ENCODE measurements at places on chromosomes 6 and 20. TPM values are rescaled to one million over a fixed set of nuclear protein-coding genes. Genes with fewer than 3 reads are reported as not detected.

The NR2E1 gene
- 0.25 TPM for total RNA-seq

DNA sequence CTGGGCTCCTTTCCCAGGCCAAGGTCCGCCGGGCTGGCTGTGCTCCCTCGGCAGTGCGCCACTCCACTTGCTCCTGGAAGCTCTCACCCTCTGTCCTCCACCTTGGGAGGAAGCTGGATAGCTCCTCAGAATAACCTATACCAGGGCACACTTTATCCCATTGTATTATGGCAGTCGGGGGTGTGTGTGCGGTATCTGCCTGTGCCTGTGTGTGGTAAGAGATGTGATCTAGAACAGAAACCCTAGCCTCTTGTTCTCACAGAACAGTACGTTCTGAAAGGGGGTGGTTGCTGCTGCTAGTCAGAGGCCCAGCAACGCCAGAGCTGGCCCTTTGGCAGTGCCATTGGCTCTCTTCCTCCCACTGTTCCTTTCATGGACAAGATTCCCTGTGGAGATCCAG lies 168.4 kb downstream of the TBXT start:
- DNase-seq = no peak
- H3K4me3 ChIP-seq = no peak overlapping the region
- H3K27ac ChIP-seq = no peak overlapping the region
- peaks cover 6% of the 10 kb centered on the region for H3K4me1 ChIP-seq
- peaks cover 21% of the 10 kb centered on the region for H3K27me3 ChIP-seq

GRCh38 chr20:56706867-56707360 lies 77.8 kb downstream of the TFAP2C start:
- H3K27ac ChIP-seq = no peak overlapping the region
- H3K4me3 ChIP-seq = no peak overlapping the region
- no peaks in the 10 kb centered on the region for H3K36me3 ChIP-seq
- no peaks in the 10 kb centered on the region for H3K27me3 ChIP-seq
- peaks cover 8% of the 10 kb centered on the region for H3K4me1 ChIP-seq

GRCh38 chr6:47041741-47042140 lies 391 bp downstream of the ADGRF1 start:
- no peak overlapping the region for H3K4me3 ChIP-seq
- peaks cover 7% of the 10 kb centered on the region for H3K4me1 ChIP-seq
- H3K36me3 ChIP-seq = no peaks in the 10 kb centered on the region
- no peaks in the 10 kb centered on the region for H3K27me3 ChIP-seq
- H3K27ac ChIP-seq = no peak overlapping the region

DNA sequence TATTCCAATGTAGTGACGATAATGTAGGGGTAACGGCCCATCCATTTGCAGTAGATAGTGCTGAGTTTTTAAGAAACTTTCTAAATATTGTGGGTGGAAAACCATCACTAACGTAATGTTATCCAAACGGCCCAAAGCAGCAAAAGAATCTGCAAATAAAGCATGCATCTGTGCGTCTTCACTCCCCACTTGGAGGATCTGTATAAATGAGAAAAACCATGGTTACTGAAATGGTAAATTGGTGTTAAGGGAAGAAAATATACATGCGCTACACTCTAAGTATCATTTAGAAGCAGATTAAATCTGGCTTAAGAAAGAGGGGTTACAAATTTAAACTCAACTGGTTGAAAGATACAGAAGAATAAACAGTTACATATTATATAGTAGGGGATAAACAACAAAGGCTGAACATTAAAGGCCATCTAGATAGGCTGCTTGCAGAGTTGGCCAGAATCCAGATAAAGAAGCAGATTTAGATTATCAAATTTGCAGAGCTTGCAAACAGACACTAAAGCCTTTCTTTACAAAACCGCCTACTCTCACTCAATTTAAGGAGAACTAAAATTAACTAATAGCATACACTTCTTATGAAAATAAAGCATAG lies 93.3 kb downstream of the SESN1 start:
- no peaks in the 10 kb centered on the region for H3K36me3 ChIP-seq
- DNase-seq = no peak
- no peak overlapping the region for H3K4me3 ChIP-seq
- H3K27me3 ChIP-seq = no peaks in the 10 kb centered on the region
- no peak overlapping the region for H3K27ac ChIP-seq

- H3K36me3 ChIP-seq = no peaks in the 10 kb centered on the region
- H3K4me3 ChIP-seq = no peak overlapping the region
- no peak for DNase-seq
These were observed 12.9 kb downstream of the THBS2 start for GRCh38 chr6:169240591-169241390.

The ZKSCAN3 gene
- total RNA-seq = 9.0 TPM

The LTB gene
- 0.15 TPM for total RNA-seq

DNA sequence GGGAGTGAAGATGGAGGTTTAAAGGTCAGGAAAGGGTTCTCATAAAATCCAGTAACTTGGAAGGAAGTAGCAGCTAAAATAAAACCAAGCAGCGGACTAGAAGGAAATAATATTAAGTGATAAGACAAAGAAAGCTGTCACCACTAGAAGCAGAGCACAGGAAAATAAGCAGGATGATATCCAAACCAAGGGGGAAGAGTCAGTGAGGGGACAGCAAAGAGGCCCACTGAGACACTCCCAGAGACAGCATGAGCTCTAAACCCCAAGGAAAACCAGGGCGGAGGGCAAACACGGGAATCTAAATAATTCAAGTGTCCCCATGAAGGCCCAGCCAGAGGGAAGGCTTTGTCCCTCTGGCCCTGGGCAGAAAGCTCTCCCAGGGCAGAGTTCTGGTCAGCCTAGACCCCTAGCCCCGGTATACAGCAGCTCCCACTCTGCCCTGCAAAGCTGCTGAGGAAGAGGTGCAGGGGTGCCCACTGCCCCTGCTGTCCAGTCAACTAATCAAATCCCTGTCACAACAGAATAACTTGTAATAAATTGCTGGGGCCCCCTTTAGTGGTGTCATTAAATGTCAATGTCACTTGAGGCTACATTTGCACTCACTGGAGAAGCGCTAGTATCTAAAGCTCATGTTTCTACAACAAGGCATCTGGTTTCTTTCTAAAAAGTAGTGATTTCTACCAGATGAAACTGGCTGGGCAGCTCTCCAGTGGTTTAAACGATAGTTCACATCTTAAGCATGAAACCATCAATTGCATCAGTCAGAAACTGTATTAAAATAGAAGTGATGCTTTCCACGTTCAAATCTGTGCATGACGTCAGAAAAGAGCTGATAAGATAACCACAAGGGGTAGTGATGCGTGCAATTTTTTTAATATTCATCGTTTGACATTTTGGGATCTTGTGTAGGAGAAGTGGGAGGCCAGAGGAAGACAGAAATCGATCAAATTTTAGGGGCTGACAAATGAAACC lies 13.6 kb downstream of the PDE10A start:
- no peak overlapping the region for H3K4me3 ChIP-seq
- H3K27ac ChIP-seq = no peak overlapping the region
- H3K27me3 ChIP-seq = no peaks in the 10 kb centered on the region
- H3K4me1 ChIP-seq = peaks cover 8% of the 10 kb centered on the region
